ENCODE measurements at places on chromosomes 16 and 17.

DNA sequence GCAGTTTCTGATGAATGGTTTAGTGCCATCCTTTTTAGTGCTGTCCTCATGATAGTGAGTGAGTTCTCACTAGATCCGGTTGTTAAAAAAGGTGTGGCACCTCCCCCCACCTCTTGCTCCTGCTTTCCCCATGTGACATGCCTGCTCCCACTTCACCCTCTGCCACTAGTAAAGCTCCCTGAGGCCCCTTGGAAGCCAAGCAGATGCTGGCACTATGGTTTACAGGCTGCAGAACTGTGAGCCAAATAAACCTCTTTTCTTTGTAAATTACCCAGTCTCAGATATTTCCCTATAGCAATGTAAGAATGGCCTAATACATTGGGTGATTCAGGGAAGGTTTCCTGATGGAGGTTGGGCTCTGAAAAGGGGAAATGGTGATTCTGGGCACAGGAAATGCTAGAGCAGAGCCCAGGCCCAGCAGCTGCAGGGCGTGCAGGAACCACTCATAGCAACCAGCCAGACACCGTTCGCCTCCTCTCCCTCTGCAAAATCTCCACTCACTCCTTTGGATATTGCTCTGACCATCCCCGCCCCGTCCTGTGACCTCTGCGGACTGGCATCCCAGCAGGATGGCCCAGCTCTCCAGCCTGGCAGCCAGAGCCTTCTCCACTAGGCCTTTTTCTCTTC, 2.6 kb upstream of the ADORA2B start:
- no peak for DNase-seq

DNA sequence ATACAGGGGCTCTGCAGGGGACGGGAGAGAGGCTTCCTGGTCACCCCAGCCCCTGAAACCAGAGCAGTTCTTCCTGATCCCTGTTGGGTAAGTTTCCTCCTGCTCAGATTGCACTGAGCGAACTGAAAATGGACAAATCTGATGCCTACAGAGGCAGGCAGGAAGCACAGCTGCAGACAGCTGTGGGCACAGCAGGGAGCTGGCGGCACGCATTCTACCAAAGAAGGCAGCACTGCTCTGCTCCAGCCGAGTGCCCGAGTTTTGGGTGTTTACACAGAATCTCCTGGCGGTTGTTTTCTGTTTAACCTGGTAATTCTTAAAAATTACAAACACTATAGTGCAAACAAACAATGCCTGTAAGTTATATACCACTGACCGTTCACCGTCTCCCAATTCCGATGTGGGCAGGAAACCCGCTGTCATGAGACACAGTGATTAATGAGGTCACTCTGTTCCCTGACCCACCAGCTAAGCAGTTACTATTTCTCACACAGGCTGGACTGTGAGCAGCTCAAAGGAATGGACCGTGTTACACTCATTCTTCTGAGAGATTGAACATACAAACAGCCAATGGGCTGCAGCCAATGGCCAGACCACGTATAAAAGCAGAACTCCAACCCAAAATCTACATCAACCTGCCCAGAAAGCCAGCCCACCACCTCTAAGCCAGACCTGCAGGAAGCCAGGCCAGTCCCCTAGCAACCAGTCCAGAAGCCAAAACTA, 25.5 kb downstream of the NSMCE1 start:
- no peak for DNase-seq

DNA sequence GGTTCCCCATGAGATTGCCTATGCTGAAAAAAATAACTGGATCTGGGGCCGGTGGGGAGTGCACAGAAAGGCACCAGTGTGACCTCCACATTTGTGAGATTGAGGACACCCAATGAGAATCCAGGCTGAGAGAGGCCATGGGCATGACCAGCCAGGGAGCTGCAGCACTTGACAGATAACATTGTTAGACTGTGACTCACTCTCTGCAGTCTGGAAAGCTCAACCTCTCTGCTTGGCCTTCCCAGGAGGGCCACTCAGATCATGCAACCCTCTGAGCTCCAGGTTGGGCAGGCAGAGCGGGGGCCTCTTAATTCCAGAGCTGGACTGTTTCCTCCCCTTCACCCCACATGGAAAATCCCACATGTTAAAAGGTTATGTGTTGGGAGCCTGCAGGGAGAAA, 30.1 kb downstream of the FZD2 start:
- no peak for DNase-seq

GRCh38 chr17:26773189-26774188, 520.4 kb upstream of the WSB1 start:
- no peak for DNase-seq

DNA sequence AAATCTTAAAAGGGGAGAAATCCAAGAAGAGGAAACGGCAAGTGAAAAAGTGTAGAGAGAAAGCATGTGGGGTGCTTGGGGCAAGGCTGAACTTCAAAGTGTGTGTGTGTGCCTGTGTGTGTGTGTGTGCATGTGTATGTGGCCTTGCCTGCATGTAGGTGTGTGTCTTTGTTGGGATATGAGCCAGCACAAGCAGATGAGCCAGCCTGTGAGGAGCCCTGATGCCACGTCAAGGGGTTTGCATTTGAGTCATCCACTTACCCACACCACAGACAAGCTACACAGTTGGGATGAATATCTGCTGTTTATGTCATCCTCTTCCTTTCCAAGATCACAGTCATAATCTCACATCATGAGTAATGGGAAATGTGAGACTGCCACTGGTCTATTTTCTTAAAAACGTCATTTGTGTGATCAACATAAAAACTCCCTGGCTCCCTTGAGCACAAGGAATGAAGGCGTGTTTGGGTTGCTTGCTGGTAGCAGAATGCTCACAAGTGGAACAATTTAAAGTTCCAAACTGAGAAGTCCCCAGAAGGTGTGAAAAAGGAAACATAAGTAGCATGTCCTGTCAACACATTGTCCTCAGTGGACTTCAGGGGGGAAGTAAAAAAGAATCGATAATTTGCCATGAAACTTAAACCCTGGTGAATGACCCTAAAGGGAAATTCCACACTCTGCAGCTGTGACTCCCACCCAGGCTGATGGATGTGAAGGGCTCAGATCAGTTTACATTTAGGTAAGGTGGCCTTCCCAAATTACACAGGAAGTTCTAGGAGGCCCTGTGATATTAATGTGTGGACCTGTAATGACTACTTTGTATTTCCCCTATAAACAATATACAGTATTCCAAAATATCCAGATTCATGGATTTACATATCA, 14.7 kb downstream of the KCTD19 start:
- DNase-seq = no peak

- DNase-seq = no peak
These were observed 2.3 kb downstream of the TP53 start for GRCh38 chr17:7684851-7685532.

DNA sequence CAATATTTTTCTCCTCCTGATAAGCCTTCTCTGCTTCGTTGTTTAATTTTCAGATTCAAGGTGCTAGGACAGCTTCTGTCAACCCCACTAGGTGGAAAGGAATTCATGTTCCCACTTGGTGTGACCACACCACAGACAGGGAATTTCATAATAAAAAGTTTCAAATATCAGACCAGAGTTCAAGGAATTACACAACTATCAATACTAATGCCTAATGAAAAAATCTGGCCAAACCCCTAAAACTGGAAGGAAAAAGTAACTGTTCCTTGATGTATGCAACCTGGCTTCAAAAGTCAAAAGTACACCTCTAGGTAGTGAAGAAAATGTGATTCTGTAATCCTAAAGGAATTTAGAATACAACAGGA, 87.8 kb upstream of the CORO6 start:
- no peak for DNase-seq

DNA sequence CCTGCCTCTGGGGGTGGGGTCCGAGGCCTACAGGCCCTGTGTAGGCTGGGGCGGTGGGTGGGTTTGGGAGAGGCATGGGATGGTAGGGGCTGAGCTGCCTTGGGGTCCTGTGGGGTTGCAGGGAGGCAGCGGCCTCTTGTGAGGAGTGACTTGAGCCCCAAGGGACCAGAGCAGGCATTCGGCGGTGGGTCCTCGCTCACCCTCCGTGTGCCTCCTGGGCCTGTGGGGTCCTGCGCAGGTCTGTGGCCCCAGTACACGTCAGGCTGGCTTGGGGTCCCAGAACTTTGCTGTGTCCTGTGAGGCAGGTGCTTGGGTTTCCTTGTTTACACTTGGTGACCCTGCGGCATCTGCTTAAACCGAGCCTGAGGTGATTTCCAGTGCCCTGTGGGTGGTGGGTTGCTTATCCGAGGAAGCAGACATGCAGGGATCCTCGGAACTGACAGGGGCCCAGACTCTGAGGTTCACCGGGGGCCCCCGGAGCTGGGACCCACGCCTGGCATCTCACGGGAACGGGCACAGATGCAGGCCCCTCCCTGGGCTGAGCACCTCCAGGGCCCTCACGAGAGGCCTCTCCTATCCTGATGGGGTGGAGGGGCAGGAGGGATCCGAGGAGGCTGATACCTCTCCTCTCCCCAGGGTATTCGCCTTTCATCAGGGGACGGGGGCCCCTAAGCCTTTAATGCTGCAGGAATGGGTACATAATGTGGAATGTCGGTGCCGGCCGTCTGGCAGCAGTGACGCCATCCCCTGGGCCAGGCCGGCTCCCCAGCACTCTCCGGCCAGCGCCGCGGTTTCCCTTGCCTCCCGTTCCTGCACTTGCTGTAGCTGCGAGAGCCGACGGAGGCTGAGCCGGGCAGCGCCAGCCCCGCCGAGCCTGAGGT, 7.7 kb downstream of the METRNL start:
- no peak for DNase-seq

DNA sequence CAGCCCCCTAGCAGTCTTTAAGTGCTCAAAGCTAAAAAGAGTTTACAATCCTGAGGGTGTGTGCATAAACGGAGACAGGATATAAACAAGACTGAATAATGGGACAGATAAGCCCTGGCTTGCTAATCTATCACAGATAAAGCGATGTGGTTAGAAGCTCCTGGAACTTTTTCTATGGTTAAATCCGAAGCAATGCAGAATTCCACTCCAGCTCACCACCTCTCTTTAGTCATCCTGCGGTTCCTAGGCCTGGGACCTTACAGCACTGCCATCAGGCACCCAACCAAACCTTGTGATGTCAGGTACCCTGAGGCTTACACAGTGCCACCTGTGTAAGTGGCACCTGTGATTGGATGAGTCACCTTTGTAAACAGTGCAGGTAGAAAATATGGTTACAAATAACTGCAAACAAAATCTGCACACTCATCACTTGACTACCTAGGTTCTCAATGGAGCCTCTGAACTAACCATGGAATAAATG, 31.5 kb upstream of the B4GALNT2 start:
- no peak for DNase-seq

- DNase-seq = no peak
These were observed 120.2 kb upstream of the HS3ST2 start for GRCh38 chr16:22693638-22694340.

All from anterior cingulate cortex (tissue), 58 donors.